ENCODE measurements at places on chromosomes 11 and 22.

- DNase-seq, result peak; percentile 88
Measured at GRCh38 chr22:30286813-30287647, 2.3 kb downstream of the CASTOR1 start.

DNA sequence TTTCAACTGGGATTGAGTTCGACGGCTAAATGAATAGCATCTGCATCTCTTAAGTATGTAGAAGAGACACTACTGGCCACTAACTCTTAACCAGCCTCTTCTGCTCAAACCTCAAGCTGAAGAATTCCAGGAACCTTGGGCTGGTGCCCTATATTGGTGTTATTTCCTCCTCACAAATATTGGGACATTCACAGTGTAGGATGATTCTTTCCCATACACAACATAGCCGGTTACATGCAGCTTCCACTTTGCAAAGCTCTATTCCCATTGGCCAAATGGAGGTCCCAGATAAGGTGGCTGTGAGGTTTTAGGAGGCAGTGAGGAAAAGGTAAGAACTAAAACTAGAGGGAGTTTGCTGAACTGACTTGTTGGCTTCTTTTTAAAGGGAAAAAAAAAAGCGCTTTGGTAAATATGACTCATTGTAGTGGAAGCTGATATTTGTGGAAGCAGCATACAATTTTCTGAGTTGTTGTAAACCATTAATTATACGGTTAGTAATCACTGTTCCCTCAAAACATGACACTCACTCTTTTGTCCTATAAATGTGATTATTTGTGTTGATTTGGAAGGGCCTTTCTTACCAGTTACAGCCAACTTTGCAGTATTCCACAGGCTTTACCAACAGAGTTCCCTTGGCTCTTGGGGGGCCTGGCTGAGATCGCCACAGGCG lies 17.6 kb downstream of the C22orf31 start:
- DNase-seq, result no peak

- DNase-seq, result no peak
Measured at GRCh38 chr11:79940974-79941735, 500.3 kb upstream of the TENM4 start.

DNA sequence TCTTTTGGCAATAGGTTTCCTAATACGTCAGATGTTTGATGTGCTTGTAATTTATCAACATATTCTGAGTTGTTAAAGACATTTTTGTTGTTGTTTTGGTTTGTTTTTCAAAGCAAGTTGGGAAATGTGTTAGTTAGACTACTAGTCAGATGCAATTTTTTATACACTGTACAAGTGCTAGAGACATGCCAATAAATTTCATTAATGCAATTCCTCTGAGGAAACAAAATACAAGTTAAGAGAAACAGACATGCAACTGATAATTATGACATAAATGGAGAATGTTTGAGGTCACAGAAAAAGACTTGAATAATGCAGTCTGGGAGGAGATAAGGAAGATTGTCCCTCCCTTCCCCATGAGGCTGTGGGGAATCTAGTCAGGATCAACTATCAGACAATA lies 5.9 kb downstream of the OR51T1 start:
- DNase-seq, result no peak

DNA sequence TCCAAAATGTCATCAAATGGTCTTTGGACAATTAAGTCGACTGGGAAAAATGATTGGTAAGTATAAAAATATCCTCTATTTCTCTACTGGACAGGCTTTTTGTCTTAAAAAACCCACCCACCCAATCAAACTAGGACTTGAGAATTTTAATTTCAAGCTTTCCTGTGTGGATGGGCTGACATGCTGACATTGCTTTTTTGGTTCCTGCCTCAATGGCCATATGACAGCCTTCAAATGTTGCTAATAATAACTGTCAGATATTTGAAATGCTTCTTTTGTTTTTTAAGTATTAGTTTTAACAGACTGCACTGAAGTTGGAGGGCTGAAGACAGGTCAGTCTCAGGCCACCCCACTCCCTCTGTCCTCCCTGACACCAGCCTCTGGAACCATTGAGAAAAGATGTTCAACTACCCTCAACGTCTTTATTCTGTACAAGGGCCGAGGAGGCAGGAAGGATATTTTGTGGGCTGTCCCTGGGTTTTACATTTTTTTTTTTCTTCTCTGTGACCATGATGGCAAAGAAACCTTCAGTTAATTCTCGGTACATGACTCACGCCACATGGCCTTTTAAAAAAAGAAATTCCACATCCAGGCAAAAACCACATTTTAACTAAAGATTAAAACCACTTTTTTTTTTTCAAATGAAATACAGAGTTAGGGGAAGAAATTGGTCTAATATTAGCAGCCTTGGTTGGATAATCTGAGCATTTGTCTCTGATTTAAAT lies 130.4 kb downstream of the SLC1A2 start:
- no peak for DNase-seq

GRCh38 chr22:44024288-44024921 lies at the start of gene PARVB:
Gene PARVB (plus strand): TSS chr22:44024302. CDS start chr22:44024340, 38 bp downstream.
- no peak for DNase-seq

DNA sequence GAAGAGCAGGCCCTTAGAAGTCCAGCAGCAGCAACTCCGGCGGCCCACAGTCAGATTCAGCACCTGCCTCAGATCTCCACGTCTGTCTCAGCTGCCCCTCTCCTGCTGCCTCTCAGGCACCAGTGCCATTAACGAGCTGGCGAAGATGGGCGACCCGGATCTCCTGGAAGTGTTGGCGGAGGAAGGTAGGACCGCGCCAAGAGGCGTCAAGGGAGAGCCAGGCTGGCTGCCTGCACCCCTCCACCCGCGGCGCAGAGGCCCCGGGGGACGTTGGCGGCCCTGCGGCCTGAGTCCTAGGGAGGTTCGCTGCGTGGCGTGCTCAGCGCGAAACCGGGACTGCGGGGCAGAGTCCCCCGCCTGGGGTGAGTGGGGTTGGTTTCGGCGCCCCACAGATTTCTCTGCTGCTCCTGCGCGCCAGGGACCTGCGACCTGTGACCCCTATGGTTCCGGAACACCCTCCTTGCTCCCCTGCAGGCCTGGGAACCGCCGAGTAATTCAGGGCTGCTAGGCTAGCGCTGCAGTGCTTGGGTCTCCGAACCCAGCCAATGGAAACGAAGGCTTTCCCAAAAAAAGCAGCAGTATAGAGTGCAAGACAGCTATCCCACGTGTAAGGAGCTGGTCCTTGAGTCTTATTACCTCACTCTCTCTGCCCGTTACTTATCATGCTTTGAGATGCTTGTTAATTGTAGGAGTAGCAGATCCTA lies 615 bp downstream of the ANO5 start:
- DNase-seq, result no peak

DNA sequence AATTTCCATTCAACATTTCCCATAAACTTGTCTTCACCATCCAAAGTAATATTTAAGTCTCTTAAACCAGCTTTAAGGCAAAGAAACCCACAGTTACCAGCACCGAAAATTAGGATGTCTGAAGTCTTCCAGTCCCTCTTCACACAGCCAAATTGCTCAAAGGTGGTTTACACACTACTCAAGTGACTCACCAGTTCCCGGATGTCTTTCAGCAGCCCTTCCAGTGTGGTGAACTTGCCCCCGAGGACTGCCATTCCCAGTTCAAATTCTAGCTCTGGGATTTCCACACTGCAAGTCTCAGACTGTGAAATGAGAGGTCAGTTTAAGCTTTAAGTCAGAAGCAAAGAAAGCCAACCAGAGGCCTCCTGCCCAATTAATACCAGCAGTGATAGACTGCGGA lies 5.1 kb downstream of the ZPR1 start:
- DNase-seq, result no peak

- no peak for DNase-seq
Measured at GRCh38 chr11:33035011-33035410, 4.4 kb upstream of the TCP11L1 start.

GRCh38 chr11:64954201-64954600 lies 17.7 kb downstream of the MAJIN start:
- no peak for DNase-seq

- no peak for DNase-seq
Measured at GRCh38 chr11:134592391-134592990, 180.4 kb upstream of the B3GAT1 start.

DNA sequence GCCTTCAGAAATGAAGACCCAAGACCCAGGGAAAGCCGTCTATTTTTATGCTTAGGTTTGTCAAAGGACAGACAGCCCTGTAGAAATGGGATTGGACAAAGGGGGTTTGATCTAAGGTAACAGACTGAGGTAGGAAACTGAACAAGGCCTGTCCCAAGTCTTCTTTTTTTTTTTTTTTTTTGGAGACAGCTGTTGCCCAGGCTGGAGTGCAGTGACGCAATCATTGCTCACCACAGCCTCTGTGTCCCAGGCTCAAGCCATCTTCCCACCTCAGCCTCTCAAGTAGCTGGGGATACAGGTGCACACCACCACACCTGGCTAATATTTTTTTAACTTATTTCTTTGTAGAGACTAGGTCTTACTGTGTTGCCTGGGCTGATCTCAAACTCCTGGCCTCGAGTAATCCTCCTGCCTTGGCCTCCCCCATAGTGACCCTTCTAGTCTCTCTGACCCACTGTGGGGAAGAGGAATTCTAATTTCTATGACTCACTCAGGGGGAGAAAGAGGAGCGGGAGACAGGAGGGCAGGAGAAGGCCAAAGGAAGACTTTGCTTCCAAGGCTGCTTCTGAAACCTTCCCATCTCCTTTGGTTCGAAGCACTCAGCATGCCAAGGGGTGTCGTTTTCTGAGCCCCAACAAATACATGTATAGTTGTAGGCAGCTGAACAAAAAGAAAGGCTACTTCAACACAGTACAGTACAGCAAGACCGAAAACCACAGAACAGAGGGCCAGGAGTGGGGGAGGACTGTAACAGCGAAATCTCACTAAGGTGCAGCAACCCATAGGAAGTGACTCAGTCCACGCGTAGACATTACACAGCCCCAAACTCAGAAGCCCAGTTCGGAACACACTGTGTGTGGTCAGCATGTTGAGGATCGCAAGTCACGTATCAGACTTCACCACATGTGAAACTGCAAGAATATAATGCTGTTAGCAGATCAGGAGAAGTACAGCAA lies 872 bp downstream of the TMA7B start:
- peak; percentile 23 for DNase-seq

- DNase-seq, result no peak
Measured at GRCh38 chr11:16630651-16631050, 107.8 kb upstream of the C11orf58 start.

Data from T-helper 9 cell (primary cell).